NCI-H510A treated with DMSO at 0.1 percent for 48 hours (cell line): ENCODE measurements at places on chromosomes 5 and 9.

- DNase-seq, result no peak
These were observed 69.1 kb downstream of the FOXD1 start for GRCh38 chr5:73379435-73379834.

GRCh38 chr9:133050781-133051180, 11.0 kb upstream of the CEL start:
- DNase-seq, result peak; percentile 88

DNA sequence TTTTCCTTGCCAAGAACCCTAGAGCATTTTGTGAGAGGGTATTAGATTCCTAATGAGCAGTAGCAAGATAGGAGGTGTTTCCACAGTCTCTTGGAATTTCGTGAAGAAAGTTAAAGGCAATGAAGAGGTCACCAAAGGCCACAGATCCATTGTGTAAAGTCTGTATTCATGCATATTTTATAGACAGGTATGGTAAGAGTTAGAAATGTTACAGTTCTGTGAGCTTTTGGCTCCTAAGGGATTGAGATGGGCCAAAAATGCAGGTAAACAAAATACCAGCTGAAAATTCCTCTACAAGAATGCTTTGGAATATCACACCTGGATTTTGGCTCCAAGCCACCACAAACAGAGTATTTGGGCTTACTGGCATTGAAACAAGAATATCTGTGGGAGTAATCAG, 47.4 kb upstream of the FST start:
- no peak for DNase-seq

GRCh38 chr9:96020792-96021550, 145.5 kb downstream of the ERCC6L2 start:
- DNase-seq, result no peak

DNA sequence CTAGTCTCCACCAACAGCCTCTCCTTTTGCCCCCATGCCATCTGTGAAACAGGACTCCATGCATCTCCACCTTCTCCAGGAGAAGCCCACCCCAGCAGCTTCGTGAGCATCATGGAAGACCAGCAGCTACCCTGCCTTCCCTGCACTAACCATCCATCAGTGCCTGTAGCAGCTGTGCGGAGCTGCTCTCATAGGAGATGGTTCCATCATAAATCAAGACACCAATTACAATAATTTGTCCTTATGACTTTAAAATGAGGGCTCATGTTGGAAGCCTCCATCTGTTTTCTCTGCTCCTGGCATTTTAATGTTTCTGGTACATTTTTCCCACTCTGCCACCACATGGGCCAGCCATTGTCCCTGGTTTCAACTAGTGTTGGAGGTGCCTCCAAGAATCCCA, 69.9 kb downstream of the FGF1 start:
- DNase-seq, result no peak
